Right renal cortex interstitium (tissue), 3 donors: ENCODE measurements at places on chromosomes 5 and 9.

- no peak for DNase-seq
These were observed 2.0 kb downstream of the BRD3 start for GRCh38 chr9:134065612-134066419.

GRCh38 chr5:40801771-40802562, 3.8 kb upstream of the PRKAA1 start:
- DNase-seq = no peak

- DNase-seq = no peak
These were observed 375.7 kb downstream of the NTRK2 start for GRCh38 chr9:85045271-85045670.

DNA sequence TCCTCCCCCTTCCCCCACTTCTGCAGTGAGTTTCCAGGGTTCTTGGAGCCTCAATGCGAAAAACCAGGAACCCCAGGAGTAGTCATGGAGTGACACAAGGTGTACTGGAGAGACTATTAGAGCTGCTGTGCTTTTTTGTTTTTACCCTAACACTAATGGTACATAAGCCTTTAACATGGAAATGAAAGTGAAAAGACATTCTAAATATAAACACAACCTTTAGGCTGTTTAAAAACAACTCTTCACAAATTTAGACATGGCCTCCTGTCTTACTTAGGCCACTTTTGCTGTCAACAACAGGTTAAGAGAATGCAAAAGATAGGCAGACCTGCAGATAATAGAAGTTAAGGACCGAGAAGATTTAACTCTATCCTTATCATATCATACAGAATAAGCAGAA, 232.2 kb downstream of the DENND1A start:
- no peak for DNase-seq

- no peak for DNase-seq
These were observed 16.6 kb downstream of the PLGRKT start for GRCh38 chr9:5421163-5421562.

GRCh38 chr9:88372103-88372654, 16.1 kb upstream of the SPIN1 start:
- no peak for DNase-seq

- DNase-seq = no peak
These were observed 27.8 kb upstream of the TNFSF8 start for GRCh38 chr9:114958021-114958843.

DNA sequence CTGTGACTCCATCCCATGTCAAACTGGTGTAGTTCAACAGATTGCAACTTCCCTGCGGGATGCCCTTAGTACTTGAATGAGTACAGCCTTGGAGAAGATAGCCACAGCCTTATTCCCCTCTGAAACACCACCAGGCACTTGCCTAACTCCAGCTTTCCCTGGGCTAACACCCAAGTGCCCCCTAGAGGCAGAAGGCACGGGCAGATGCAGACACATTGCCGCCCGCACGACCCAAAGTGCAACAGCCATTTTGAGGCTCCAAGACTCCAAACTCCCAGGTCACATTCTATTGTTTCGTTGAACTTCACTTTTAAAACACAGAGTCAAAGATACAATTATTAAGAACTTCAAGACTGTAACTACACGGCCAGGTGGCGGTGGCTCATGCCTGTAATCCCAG, 163.6 kb upstream of the CDH6 start:
- no peak for DNase-seq

DNA sequence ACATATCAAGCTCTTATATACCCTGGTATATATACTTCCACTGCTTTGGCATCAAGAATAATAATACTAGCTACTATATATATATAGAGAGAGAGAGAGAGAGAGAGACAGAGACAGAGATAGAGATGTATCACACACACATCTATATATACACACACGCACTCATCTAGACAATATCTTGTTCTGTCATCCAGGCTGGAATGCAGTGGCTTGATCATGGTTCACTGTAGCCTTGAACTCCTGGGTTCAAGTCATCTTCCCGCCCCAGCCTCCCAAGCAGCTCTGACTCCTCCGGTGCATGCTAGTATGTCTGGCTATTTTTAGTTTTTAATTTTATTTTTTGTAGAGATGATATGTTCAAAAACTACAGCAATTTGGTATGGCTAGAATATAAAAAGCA, 22.5 kb downstream of the ANKHD1 start:
- no peak for DNase-seq

DNA sequence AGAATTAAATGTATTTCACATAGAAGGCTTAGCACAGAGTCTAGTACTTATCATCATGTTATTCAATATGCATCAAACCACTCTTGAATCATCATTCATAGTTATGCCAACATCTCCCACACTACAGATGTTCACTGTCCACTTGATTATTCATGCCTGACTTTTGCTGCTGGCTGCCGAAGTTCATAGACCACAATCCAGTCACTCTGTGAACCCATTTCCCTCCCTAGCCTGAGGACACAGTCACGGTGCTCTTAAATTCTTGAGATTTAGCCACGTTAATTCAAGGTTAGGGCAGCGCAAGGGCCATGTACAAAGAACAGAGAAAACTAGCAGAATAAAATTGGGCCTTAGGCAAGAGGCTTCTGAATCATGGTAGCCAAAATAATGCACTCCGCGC, 32.4 kb downstream of the ABCA1 start:
- no peak for DNase-seq

DNA sequence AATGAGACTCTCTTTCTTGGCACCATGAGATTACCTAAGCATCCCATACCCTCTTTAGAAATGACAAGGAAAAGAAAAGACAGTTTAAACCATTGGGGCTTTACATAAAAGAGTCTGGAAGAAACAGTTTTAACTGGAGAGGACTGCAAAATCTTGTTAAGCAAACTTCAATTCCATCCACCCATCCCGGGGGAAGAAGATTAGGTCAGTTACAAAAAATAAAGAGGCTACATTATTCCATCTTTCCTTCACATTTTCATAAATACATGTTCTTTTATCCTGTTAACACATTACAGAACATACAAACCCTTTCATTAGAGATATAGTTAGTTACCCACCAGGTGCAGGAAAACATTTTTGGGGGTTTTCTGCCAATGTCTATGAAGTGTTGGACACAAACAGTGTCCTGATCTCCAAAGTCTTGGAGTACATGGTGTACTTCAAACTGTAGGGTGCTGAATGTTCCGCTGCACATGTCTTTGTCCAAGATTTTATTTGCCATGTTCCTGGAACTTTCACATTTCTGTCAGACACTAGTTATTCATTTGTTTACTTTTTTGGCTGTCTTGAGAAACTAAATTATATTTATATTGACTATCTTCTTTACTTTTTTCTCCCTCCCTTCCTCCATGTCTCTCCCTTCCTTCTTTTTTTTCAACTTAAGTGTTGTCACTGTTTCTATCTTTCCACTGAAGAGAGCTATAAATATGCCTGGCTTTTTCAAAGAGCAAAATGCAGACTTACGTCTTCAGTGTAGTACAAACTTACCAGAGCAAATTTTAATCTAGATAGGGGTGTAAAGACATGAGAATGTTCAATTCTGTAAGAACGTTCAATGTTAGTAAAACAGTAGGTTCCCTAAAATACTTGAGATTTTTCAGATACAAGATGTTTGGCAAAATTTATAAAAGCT, 410.9 kb upstream of the PRR16 start:
- no peak for DNase-seq

DNA sequence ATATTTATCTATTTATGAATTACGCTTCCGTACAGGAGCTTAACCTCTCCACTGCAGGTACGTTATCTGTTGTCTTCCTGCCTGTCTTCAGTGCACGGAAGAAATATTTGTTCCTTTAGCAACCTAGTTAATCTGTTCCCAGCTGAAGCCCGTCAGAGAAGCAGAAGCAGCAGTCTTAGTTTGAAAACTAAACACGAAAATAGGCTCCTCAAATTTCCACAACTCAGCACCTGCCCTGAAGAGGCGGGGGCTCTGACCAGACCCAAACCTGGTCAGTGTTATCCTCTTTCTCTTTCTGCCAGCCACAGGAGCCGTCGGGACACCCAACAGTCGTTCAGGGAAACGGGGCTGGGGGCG, 462 bp downstream of the NUDCD2 start:
- no peak for DNase-seq

DNA sequence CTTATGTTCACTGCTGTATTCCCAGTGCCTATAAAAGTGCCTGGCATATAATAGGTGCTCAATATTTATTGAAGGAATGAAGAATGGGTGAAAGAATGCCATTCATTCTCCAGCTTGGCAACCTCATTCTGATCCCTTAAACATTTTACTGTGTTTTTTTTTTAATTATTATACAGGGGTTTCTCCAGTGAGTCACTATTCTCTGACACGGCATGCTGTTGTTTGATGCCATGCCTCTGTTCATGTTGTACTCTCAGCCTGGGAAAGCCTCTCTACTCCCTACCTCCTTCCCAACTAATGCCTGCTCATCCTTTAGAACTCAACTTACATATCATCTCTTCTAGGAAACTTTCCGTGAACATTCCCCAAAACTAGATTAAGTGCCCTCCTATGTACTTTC, 70.2 kb upstream of the PHF24 start:
- DNase-seq = no peak

DNA sequence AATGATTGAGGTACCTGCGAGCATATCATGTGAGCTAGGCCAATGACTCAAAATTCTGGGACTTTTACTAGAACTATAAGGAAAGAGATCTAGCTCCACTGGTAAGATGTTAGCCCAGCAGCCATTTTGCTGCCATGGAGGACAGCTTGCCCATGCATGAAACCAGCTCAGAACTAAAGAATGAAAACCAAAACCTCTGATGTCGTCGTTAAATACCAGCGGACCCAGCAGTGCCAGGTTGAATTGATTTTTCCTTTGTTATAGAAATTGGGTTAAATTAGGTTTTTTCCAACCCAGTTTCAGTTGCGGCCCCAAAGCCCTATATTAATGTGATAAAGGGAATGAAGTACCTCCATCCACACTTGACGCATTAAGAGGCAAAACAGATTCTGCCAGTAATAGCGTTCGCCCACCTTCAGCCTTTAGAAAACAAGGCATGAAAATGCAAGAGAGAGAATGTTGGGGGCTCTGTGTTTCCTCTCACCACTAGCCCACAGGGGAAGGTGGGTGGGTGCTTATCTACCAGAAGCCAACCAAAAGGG, 5.5 kb upstream of the ITK start:
- no peak for DNase-seq

GRCh38 chr9:130770679-130771442, 64.2 kb upstream of the ABL1 start:
- no peak for DNase-seq

GRCh38 chr9:86279839-86280238, 2.5 kb downstream of the ISCA1 start:
- no peak for DNase-seq

DNA sequence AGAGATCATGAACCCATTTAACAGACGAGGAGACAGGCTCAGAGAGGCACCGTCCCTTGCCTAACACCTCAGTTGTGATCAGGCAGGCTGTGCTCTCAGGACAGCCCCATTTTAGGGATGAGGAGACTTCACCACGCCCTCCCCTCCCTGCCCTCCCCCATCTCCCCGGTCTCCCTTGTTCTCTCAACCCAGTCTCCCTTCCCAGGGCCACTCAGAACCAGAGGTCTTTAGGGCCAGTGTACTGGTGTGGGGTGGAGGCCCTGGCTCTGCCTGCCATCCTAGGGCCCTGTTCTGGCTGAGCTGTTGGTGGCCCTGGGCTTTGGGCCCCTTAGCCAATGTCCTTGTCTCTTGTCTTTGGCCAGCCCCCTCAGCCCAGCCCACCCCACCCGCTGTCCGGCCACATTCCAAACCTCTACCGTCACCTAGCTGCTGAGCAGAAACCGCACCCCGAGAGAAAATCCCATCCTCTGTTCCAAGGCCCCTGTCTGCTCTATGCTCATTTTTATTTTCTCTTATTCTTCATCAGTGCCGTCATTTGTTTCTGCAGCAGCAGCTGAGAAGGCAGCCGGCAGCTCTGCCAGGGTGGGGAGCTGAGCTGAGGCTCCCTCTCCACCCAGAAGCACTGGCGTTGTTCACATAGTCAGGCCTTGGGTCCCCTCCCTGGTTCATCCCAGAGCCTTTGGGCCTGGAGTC, 33.9 kb downstream of the OLFML2A start:
- DNase-seq = peak; percentile 24
